Activated CD8-positive, alpha-beta memory T cell treated with anti-CD3 and anti-CD28 coated beads for 24 hours (primary cell): ENCODE measurements at places on chromosomes 3 and 15.

- DNase-seq = no peak
Measured at GRCh38 chr15:61753018-61753710, 307.1 kb downstream of the VPS13C start.

DNA sequence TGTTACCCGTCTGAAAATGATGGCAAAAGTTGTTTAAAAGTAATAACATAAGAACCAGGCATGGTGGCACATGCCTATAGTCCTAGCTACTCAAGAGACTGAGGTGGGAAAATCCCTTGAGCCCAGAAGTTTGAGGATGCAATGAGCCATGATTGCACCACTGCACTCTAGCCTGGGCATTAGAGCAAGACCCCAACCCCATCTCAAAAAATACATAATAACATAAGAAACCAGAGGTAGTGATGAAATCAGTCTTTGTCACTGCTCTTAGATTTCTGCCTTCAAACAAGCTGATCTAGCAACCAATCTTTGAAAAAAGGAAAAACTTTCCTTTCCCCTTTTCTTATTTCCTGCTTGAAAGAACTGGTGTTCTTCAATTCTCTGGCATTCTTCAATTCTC lies 71.3 kb downstream of the TMCC1 start:
- DNase-seq = no peak

GRCh38 chr15:92365084-92365483 lies 28.6 kb upstream of the ST8SIA2 start:
- DNase-seq = no peak

GRCh38 chr3:178603735-178604134 lies 67.5 kb downstream of the KCNMB2 start:
- DNase-seq = no peak

DNA sequence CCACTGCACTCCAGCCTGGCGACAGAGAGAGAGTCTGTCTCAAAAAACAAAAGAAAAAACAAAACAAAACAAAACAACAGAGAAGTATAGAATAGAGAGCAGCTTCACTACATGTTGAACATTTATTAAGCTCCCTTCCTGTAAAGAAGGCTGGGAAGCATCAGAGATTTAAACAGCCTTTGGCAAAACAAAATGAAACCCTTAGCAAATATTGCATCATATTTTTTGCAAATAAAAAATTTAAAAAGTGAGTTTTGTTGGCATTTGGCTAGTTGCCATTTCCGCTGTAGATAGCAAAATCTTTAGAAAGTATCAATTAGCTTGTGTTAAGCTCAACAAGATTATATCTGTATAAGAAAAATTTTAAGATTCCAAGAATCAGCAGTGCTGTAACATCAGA lies 151.2 kb downstream of the SERPINI1 start:
- DNase-seq = no peak

- DNase-seq = no peak
Measured at GRCh38 chr15:49380912-49381311, 42.1 kb upstream of the FGF7 start.

DNA sequence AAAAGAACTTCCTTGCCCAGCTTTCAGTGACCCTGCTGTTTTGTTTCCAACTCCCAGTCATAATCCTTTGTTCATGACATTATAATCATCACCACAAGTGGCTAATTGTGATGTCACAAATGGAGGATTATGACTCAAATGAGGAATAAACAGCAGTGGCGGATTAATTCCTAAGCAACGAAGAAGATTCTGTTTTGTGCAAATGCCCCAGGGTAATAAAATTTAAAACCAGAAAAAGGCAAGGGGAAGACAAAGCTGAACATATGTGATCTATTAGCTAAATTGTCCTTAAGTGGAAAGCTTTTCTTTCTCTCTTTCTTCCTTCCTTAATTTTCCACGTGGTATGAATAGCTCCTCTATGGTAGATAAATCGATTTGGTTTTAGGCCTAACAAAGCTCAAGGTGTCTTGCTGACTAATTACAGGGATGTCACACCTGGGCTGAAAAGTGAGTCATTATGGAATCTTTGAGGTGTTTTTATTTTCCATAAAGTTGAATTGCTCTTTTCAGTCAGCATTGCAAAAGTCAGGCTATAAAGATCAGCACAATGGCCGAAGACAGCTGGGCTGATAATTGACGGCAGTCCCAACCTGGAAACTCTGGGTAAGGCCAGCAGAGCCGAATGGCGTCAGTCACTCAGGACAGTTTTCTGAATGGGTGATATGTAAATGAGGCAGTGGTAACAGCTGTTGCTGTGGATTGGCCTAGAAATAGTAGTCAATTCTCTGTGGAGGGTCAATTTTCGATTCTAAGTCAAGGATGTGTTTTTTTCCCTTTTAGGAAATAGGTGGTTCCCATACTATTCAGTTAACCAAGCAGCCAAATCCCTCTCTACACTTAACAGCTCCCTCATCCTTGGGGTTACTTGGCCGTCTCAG lies 121.5 kb downstream of the PTPRG start:
- no peak for DNase-seq
